ENCODE measurements at places on chromosomes 12 and 14. TPM values are rescaled to one million over a fixed set of nuclear protein-coding genes. Genes with fewer than 3 reads are reported as not detected.

The CCNB1IP1 gene
- total RNA-seq, result 77.4 TPM

The FZD10 gene
- total RNA-seq, result not detected

The PPP2R5E gene
- 37.8 TPM for total RNA-seq

The AKAP5 gene
- 0.74 TPM for total RNA-seq

The ENDOU gene
- not detected for total RNA-seq

The RNASE1 gene
- total RNA-seq, result not detected
